ENCODE measurements at places on chromosomes 12 and 14.

DNA sequence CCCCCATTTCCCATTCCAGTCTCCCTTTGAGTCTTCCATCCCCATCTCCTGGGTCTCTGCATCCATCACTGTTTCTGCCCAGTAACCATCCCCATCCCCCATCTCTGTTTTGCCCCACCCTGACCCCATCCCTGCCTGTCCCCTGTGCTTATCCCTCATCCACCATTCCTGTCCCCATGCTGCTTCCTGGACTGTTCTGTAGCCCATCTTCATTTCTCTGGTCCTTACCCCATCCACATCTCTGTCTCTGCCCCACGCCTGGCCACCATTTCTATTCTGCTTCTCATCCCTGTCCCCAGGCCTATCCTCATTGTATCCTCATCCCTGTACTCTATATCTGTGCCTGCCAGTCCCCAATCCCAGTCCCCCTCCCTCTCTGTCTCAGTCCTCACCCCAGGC lies 4.2 kb downstream of the NXPH4 start:
- no peak for DNase-seq

GRCh38 chr12:40049268-40049667 lies 56.6 kb downstream of the SLC2A13 start:
- no peak for DNase-seq

GRCh38 chr12:57898308-57898970 lies 42.9 kb upstream of the ATP23 start:
- DNase-seq, result no peak

- DNase-seq, result no peak
Observed at GRCh38 chr12:92504594-92504981, 198.2 kb upstream of the PLEKHG7 start.

Data from stimulated activated CD4-positive, alpha-beta T cell treated with anti-CD3 and anti-CD28 coated beads, Interleukin-1b, Interleukin-23, amount 100 ng/mL, for 4 hours (primary cell).